Fibroblast of the aortic adventitia (primary cell): ENCODE measurements at places on chromosomes 1 and 21.
A peak's percentile ranks its signal among the peaks of the same experiment; 100 is the strongest.

DNA sequence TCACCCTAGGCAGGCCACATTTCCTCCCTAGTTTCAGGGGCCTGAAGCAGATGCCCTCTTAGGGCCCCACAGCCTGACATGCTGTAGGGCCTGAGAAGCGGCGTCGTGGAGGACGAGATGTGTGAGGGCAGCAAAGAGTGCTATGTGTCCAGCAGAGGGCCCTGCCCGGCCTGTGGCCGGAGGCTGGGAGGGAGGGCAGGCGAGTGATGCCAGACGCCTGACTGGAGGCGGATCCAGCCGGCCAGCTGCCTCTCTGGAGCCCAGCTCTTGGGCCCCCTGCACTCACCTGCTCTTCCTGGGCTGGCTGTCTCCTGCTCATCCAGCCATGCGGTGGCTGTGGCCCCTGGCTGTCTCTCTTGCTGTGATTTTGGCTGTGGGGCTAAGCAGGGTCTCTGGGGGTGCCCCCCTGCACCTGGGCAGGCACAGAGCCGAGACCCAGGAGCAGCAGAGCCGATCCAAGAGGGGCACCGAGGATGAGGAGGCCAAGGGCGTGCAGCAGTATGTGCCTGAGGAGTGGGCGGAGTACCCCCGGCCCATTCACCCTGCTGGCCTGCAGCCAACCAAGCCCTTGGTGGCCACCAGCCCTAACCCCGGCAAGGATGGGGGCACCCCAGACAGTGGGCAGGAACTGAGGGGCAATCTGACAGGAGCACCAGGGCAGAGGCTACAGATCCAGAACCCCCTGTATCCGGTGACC lies at the start of gene GPR37L1:
Gene GPR37L1, plus strand, starts transcription at position 279 of the 697 bp plus-strand sequence. Its CDS starts 47 bp downstream, at position 326.
- DNase-seq, result peak; percentile 57

- peak; percentile 98 for DNase-seq
These were observed 14.6 kb upstream of the ZNF692 start for GRCh38 chr1:248873409-248873992.

DNA sequence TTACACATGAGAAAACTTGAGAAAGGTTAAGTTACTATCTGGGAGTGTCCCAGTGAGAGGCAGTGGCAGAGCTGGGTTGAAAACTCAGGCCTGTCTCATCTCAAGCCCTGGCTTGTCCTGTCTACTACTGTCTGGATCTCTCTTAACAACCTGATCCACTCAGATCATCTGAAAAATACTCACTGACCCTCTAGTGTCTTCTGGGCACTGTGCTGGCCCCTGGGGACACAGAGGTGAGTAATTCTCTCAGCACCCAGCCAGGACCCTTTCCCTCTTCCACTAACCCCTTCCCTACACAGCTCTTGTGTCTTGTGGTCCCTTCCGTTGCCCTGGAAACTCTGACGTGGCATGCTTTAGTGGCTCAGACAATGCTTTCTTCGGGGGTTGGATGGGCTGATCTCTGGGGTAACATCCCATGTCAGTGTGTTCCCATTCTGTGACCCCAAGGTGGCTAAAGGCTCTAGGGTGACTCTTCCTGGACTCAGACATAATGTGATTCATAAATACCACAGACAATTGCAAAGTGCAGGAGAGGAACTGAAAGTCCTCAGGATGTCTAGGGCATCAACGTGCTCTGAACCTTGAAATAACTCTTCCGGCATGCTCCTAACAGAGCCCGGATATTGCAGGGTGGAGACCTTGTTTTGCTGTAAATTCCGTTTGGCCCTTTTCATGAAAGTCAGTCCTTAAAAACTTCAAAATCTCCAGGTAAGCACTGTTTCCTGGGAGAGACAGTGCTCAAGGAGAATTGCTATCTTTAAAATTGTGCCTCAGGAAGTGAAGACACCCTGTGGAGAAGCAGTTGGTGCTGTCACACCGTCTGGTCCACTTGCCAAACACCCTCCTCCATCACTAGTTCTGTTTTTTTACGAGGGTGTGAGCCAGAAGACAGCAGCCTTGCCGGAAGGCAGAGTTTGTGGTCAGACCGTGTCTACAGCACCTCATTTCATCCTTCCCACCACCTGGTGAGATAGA lies 4.0 kb downstream of the SHISAL2A start:
- DNase-seq, result no peak

DNA sequence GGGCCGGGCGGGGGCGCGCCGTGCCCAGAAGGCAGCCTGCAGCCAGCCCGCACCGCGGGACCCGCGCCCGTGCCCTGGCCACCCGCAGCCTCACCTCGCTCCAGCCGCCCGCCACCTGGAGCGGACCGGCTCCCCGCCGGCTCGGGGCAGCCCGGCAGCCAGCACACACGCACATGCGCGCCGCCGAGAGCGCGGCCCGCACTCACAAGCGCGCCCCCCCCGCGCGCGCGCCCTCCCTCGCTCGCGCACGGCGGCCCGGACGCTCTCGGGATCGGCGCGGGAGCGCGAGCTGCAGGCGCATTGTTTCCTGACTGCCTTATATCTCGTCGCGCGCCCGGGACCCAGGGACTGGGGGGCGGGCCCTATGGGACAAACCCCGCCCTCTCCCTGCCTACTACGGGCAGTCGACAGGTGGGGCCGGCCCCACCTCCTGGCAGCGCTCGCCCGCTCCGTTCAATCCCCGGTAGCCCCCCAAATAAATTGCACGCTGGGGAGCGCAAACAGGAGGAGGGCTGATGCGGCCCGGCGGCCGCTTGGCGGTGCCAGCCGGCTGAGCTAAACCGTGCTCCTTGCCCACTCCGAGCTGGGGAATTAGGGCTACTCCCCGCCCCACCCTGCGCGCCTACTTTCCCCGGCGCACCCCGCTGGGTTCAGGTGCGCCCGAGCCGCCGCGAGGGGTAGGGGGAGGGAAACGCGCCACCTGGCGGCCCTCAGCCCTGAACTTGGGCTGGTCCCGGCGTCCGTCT lies at the start of gene MYCL:
Gene MYCL, minus strand, starts transcription at position 204 of the 746 bp plus-strand sequence. CDS start 483 bp downstream, outside the sequence.
- peak; percentile 35 for DNase-seq

DNA sequence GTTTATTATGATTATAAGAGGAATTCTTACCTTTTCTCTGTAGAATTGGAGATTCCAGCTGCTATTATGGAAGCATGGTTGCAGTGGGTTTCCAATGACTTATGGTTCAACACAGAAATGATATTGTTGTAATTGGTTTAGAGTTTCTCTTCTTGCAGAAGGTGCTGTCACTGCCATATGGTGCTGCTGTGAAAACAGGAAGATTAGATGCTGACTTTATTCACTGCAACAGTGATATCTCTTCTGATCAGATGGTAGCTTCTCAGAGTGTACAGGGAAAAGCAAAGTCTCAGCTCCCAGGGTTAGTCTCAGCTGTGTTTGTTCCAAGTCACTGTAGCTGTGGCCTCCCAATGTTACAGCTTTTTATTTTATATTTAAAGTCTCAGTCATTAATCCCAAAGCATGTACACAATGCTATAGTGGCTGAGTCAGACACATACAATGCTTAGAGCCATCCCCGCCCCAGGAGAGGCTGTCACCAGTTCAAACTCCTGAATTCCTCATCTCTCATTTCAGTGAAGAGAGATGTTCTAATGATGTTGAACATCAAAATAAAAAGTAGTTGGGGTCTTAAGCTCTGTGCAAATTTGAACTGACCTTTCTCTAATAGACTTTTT lies 42.7 kb upstream of the RGS2 start:
- DNase-seq, result peak; percentile 27

- DNase-seq, result no peak
These were observed 71.5 kb downstream of the IFI44 start for GRCh38 chr1:78721136-78721535.

- peak; percentile 35 for DNase-seq
These were observed 103.0 kb downstream of the GREM2 start for GRCh38 chr1:240508950-240509349.

GRCh38 chr1:19333587-19334354 lies 21.6 kb downstream of the SLC66A1 start:
- no peak for DNase-seq

GRCh38 chr1:194209920-194210319 lies 1023.5 kb upstream of the B3GALT2 start:
- no peak for DNase-seq

GRCh38 chr1:191852907-191853306 lies 305.4 kb upstream of the RGS18 start:
- DNase-seq, result no peak

- peak; percentile 49 for DNase-seq
These were observed 36.4 kb downstream of the RXRG start for GRCh38 chr1:165408518-165408917.

- no peak for DNase-seq
These were observed 148.6 kb downstream of the SYF2 start for GRCh38 chr1:25083481-25084345.

DNA sequence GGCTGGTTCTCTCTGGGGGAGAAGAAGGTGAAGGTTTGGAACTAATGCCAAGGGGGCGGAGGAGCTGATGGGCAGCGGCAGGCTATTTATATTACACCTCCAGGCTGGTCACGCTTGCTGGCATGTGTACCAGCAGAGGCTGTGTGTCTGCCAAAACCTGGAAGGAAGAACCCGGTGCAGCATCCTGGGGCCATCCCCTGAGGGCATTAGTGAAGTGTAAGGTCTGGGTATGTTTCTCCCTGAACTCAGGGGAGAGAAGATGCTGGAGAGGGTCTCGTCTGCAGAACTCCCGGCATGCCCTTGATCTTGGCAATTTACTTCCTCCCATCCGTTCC lies 5.3 kb downstream of the DISP3 start:
- DNase-seq, result no peak

- DNase-seq, result no peak
These were observed 76.4 kb upstream of the MARK1 start for GRCh38 chr1:220451532-220451931.
